ENCODE measurements at places on chromosomes 5 and 9.

DNA sequence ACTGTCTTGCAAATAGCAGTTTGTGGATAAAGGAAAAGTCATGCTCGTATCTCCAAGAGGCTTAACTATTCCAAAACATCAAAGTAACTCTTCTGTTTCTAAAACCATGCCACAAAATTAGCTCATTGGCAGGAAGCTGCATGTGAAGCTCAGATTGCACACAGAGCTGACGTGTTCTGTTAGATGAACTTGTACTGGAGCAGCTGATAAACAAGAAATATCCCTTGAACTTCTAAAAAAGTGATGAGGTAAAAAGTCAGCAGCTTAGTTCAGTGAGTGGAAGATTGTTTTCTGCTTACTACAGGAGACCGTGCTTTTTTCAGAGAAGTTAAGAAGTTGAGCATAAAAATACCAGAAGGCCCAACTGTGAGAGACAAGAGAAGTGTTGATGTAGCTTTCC, 113.2 kb downstream of the SLC12A2 start:
- DNase-seq: no peak

DNA sequence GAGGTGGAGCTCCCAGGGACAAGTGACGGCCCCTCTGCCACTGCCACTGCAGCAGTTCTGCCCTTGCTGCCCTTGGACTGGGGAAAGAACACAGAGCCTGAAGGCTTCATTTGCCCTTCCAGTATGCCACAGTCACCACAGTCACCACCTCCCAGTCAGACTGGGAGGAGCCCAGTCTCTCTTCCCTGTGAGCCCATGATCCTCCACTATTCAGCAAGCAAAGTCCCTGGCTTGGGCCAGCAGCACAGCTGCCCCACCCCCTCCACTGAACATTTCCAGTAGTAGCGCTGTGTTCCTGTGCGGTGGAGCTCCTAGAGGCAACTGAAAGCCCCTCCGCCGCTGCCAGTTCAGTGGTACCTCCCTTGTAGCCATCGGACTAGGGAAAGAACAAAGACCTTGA, 329.4 kb downstream of the MAN2A1 start:
- DNase-seq: no peak

DNA sequence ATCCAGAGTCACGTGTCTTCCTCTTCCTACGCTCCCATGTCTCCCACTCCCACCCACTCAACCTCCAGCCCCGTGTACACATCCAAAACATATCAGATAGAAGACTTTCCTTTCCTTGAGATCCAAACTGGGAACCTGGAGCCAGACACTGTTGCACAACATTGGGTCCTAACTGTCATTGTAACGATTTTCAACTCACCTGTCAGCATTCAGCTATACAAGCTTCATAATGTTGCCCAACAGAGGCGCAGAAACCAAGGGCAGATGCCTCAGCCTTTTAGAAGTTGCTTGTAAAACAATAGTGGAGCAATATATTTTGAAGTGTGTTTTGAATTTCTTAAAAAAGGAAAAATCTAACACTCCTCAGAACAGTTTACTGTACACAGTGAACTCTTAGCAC, 84.9 kb upstream of the GLIS3 start:
- DNase-seq: no peak

DNA sequence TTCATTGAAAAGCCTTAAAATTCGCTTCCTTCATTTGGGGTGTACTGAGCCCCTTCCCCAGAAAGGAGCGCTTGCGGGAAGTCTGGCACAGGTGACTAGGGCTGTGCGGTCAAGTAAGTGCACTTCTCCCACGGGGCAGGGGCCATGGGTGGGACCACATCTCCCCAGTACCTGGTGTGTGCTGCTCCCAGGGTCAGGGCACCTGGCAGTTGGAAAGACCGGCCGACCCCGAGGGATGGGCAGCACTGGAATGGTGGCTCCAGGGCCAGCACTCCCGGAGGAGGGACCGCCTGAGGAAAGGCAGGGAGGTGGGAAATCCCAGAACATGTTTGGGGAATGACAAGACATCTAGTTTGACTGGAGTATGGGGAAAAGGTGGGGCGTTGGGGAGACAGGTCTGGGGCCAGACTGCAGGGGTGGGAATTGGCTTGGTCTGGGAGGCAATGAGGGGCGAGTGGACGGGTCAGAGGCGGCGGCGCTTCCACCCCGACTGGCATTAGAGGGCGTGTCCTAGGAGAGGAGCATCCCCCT, 727 bp upstream of the GLIPR2 start:
- DNase-seq: no peak
